Activated naive CD8-positive, alpha-beta T cell treated with anti-CD3 and anti-CD28 coated beads, Interleukin-2, amount 50 U/mL, for 24 hours (primary cell): ENCODE measurements at places on chromosomes 13 and 19.

GRCh38 chr19:49515767-49516166, 3.3 kb downstream of the FCGRT start:
- DNase-seq: no peak

DNA sequence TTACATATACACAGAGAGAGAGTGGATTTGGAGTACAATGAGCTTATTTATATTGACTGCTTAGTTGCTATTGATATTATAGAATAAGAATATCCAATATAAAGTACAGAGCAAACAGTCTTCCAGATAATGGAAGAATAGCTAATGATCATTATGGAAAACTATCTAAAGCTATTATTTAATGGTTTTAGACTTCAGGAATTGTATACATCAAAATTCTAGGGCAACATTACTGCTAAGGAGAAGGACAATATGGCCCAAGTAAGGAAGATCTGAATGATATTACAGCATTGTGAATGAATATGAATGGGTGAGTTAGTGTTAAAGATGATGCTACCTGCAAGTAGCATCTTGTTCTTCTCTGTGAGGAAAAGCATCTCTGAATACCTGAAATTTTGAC, 604.2 kb upstream of the PCDH20 start:
- no peak for DNase-seq

DNA sequence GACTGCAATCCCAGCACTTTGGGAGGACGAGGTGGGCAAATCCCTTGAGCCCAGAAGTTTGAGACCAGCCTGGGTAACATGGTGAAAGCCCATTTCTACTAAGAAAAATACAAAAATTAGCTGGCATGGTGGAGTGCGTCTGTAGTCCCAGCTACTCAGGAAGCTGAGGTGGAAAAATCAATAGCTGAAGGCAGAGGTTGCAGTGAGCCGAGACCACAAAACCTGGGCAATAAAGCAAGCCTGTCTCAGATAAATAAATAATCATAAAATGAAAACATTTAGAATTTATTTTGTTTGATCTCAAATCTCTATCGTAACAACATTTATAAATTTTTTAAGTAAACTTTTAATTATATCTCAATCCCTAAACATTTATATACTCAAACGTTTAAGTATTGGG, 36.6 kb downstream of the USP12 start:
- DNase-seq: no peak

GRCh38 chr13:25215253-25215575, 43.1 kb upstream of the AMER2 start:
- DNase-seq: no peak

DNA sequence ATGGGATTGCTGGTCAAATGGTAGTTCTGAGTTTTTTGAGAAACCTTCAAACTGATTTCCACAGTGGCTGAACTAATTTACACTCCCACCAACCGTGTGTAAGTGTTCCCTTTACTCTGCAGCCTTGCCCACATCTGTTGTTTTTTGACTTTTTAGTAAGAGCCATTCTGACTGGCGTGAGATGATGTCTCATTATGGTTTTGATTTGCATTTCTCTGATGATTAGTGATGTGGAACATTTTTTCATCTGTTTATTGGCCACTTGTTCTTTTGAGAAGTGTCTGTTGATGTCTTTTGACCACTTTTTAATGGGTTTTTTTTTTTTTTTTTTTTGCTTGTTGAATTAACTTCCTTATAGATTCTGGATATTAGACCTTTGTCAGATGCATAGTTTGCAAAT, 4.3 kb downstream of the CAB39L start:
- no peak for DNase-seq
